Endodermal cell (in vitro differentiated cells): ENCODE measurements at places on chromosomes 5 and 9. TPM values are rescaled to one million over a fixed set of nuclear protein-coding genes. Genes with fewer than 3 reads are reported as not detected.

GRCh38 chr5:57302164-57302563 lies 128.3 kb downstream of the GPBP1 start:
- H3K36me3 ChIP-seq: no peaks in the 10 kb centered on the region
- no peaks in the 10 kb centered on the region for H3K4me1 ChIP-seq
- H3K27me3 ChIP-seq: no peaks in the 10 kb centered on the region

GRCh38 chr5:77900691-77901090 lies 124.6 kb upstream of the TBCA start:
- no peaks in the 10 kb centered on the region for H3K36me3 ChIP-seq
- H3K4me1 ChIP-seq: no peaks in the 10 kb centered on the region
- no peak overlapping the region for H3K4me3 ChIP-seq
- H3K27me3 ChIP-seq: no peaks in the 10 kb centered on the region

GRCh38 chr5:41885286-41885685 lies 15.1 kb upstream of the OXCT1 start:
- H3K36me3 ChIP-seq: no peaks in the 10 kb centered on the region
- no peak for DNase-seq

- no peak overlapping the region for H3K4me3 ChIP-seq
- no peak overlapping the region for H3K27ac ChIP-seq
- H3K4me1 ChIP-seq: peaks cover 5% of the 10 kb centered on the region
- H3K27me3 ChIP-seq: no peaks in the 10 kb centered on the region
- H3K36me3 ChIP-seq: no peaks in the 10 kb centered on the region
These were observed 135.2 kb downstream of the GNAQ start for GRCh38 chr9:77896269-77896937.

DNA sequence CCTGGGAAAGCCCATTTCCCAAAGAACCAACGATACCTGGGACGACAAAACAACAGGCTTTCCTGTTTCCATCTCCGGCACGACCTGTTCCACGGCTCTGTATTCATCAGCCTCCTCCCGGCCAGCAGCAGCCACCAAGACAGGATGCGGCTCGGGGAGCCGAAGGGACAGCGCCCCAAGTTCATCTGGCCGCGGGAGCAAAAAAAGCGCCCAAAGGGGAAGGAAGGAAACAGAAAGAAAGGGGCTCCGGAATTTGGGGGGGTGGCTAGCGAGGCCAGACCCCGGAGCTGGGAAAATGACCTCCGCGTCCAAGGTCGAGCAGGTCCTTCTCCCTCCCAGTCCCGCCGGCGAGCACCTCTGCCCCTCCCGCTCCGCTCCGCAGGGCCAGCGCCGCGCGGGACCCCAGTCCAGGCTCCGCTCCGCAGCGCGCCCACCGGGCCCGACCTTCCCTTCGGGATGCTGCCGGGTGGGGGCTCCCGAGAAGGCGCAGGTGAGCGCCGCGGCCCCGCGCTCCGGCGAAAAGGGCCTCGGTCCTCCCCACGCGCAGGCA lies 608 bp downstream of the ELOVL7 start:
- peaks cover 82% of the 10 kb centered on the region for H3K27me3 ChIP-seq
- H3K4me1 ChIP-seq: no peaks in the 10 kb centered on the region
- no peaks in the 10 kb centered on the region for H3K36me3 ChIP-seq
- peak overlapping the region; percentile 77 for H3K4me3 ChIP-seq
- peak; percentile 74 for DNase-seq

DNA sequence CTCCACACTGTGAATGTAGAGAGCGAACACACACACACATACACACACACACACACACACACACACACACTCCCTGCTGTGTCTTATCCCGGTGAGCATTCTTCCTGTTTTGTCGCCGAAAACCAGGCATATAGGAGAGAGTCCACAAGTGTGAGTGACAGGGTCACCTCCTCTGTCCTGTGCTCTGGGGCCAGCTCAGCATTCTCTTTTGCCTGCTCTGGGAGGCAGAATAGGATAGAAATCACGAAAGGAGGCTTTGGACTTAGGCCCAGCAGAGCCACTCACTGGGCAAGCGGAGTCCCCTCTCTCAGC lies 3.0 kb downstream of the LAMC3 start:
- no peak overlapping the region for H3K4me3 ChIP-seq
- peaks cover 6% of the 10 kb centered on the region for H3K4me1 ChIP-seq
- H3K36me3 ChIP-seq: no peaks in the 10 kb centered on the region
- DNase-seq: peak; percentile 81

DNA sequence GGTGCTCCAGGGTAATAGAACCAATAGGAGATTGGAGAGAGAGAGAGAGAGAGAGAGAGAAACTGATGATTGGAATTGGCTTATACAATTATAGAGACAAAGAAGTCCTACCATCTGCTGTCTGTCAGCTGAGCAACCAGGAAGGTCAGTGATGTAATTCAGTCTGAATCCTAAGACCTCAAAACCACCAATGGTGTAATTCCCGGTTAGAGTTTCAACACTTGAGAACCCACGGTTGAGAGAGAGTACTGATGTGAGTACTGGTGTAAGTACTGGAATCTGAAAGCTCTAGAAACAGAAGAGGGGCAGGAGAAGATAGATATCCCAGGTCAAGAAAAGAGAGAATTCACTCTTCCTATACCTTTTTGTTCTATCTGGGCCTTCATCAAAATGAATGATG lies 775.8 kb downstream of the EFNA5 start:
- no peak overlapping the region for H3K27ac ChIP-seq
- H3K36me3 ChIP-seq: no peaks in the 10 kb centered on the region
- DNase-seq: no peak
- H3K4me1 ChIP-seq: no peaks in the 10 kb centered on the region
- H3K4me3 ChIP-seq: no peak overlapping the region

- no peak overlapping the region for H3K4me3 ChIP-seq
- no peak overlapping the region for H3K27ac ChIP-seq
- H3K36me3 ChIP-seq: no peaks in the 10 kb centered on the region
These were observed 39.2 kb upstream of the NEK6 start for GRCh38 chr9:124218438-124218982.

GRCh38 chr9:133855371-133855770 lies 117.2 kb upstream of the SARDH start:
- H3K27ac ChIP-seq: no peak overlapping the region
- H3K36me3 ChIP-seq: peaks cover 3% of the 10 kb centered on the region
- no peak overlapping the region for H3K4me3 ChIP-seq
- H3K4me1 ChIP-seq: no peaks in the 10 kb centered on the region

GRCh38 chr5:157241483-157241882 lies 24.4 kb upstream of the CYFIP2 start:
- no peaks in the 10 kb centered on the region for H3K36me3 ChIP-seq
- no peaks in the 10 kb centered on the region for H3K27me3 ChIP-seq
- H3K27ac ChIP-seq: no peak overlapping the region
- DNase-seq: no peak
- peaks cover 2% of the 10 kb centered on the region for H3K4me1 ChIP-seq

Gene PCDHB14
- total RNA-seq: 2.6 TPM in 2 replicates

Gene PCA3
- not detected in 2 replicates for total RNA-seq

Gene NIPSNAP3A
- total RNA-seq: 18.1 and 18.8 TPM in 2 replicates

Gene BNIP1
- total RNA-seq: 6.8 TPM in 2 replicates

Gene SHB
- 31.1 and 38.1 TPM in 2 replicates for total RNA-seq
